ENCODE measurements at places on chromosomes 3 and 15. TPM values are rescaled to one million over a fixed set of nuclear protein-coding genes. Genes with fewer than 3 reads are reported as not detected.

The EBLN2 gene
- 8.9 TPM for total RNA-seq

The GOLGA8J gene
- not detected for total RNA-seq

The IGSF10 gene
- total RNA-seq = 1.6 TPM

The CCDC191 gene
- 2.3 TPM for total RNA-seq

The P4HTM gene
- total RNA-seq = 34.6 TPM

The TEX9 gene
- 4.5 TPM for total RNA-seq

The CIDEC gene
- total RNA-seq = 0.09 TPM

The SEMA3B gene
- total RNA-seq = 12.4 TPM

The NR2E3 gene
- under 0.01 TPM for total RNA-seq

The GATM gene
- 0.28 TPM for total RNA-seq

The MASP1 gene
- total RNA-seq = 25.5 TPM

The IL17RC gene
- 35.0 TPM for total RNA-seq

The MORC1 gene
- total RNA-seq = not detected

The WDR49 gene
- total RNA-seq = 0.09 TPM

The COL6A5 gene
- total RNA-seq = under 0.01 TPM

The ATP8B4 gene
- 0.42 TPM for total RNA-seq
